ENCODE measurements at places on chromosomes 4 and X.

GRCh38 chr4:172410363-172410762 is 597.2 kb downstream of the GALNTL6 start:
- no peak for DNase-seq

DNA sequence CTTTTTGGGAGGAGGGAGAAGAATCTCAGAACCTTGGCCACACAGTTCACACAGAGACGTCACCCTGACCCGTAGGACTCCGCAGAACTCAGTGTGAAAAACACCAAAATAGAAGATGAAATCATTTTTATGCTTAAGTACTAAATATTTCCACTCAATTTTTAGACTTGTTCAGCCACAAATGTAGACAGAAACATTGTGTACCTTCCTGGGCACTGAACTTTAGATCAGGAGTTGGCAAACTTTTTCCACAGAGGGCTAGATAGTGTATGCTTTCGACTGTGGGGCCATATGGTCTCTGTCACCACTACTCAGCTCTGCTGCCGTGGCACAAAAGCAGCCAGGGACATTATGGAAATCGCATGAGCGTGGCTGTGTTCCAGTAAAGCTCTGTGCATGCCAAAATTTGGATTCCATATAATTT is 61.8 kb upstream of the STOX2 start:
- DNase-seq, result no peak

DNA sequence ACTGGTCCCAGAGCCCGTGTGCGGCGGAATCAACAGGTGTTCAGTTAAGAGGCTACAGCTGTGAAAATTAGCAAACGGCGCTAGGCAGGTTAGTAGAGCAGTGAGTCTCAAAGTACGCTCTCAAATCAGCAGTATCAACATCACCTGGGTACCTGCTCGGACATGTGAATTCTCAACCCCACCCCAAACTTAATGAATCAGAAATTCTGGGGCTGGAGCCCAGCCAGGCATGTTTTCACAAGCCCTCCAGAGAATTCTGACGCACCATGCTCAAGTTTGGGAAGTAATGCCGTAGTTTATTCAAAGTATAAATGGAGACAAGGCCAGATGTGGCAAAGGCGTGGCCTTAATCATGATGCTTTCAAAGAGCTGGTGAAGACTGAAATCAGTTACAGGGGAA is 58.2 kb upstream of the PTCHD1 start:
- no peak for DNase-seq

DNA sequence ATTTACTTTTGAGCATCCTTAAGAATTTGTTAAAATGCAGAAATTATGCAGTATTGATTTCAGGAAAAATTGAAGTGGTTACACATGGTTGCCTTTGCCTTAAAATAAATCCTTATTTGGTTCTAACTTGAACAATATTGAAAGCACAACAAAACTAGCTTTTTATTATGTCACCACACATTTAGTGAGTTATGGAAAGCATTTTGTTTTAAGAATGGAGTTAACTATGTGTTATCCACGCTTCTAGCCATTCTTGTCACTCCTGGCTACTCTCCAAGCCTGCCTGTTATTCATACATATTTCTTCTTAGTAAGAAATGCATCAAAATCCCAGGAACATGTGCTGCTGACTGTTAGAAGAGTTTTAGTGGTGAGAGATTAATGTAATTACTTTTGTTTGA is 73.9 kb downstream of the FAT4 start:
- DNase-seq, result no peak

GRCh38 chr4:73341454-73341853 is 62.6 kb upstream of the ALB start:
- no peak for DNase-seq

- no peak for DNase-seq
These were observed 35.3 kb upstream of the VSIG4 start for GRCh38 chrX:66074920-66075879.

DNA sequence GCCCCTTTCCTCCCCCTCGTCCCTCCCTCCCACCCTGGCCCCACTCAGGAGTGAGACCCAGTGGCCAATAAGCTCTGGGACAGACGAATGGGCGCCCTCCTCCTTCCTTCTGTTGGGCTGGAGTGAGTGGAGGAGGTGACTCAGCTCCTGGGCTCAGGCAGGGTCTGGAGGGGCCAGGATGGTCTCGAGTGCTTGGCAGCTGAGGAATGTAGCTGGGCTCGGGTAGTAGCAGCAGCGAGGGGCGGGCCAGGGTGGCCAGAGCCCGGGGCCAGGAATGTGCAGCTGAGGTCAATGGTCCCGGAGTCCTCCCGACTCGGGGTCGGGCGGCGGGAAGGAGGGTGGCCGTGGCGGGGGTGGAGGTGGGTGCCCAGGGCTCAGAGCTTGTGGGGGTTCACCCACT is 15.0 kb downstream of the G6PD start:
- DNase-seq, result no peak

DNA sequence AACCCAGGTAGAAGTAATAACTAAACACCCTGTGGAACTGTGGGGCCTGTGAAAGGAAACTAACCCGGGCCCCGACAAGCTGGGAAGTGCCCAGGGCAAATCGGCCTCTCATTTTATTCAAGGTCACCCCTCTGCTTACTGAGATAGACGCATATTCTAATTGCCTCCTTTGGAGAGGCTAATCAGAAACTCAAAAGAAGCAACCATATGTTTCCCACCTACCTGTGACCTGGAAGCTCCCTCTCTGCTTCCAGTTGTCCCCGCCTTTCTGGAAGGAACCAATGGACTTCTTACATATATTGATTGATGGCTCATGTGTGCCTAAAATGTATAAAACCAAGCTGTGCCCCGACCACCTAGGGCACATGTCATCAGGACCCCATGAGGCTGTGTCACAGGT is 23.1 kb upstream of the DHRSX start:
- no peak for DNase-seq

Measured in right renal cortex interstitium (tissue), 3 donors.